ENCODE measurements at places on chromosomes 4 and X.

DNA sequence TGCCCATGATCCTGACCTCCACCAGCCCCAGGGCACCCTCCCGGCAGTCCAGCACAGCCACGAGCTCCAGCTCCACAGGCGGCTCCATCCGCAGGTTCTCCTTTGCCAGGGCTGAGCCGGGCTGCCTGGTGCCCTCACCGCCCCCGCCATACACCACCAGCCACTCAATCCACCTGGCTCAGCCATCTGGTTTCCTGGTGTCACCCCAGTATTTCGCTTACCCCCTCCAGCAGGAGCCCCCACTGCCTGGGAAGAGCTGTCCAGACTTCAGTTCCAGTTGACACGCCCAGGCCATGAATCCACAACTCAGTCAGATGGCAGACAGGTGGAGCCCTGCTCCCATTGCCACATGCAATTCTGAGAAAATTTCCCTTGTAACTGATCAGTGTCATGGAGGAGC, 3.9 kb downstream of the SHISA3 start:
- DNase-seq, result no peak

DNA sequence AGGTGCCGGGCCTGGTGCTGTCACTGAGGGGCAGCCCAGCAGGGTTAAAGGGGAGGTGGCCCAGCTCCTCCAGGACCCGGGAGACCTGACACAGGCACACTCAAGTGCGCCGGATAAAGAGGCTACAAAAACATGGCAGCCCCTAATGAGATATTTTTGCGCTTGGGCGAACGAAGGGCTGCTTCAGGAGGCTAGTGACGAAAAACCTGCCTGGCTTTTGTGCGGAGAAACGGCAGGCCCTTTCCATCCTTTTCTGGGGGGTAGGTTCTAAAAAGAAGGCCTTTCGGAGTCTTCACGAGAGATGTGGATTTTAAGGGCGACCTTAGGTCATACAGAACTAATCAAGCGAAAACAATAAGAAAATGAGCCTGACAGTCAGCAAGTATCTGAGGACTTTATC, 35.5 kb downstream of the HELT start:
- no peak for DNase-seq

DNA sequence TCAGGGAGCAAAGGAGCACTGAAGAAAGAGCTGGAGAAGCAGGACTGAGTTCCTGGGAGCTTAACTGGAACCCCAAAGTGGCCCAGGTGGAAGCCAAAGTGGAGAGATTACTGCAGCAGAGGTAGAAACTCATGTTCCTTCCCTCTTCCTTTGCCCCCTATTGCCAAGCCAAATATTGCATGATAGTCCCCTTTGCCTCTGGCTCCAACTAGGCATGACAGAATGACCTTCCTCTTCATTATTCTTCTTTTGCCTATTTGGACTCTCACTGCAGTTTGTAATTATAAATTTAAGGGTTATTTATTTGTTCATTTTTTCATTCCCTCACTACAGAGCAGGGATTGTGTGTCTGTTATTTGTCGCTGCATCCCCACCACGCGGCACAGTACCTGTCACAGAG, 22.1 kb upstream of the SPANXB1 start:
- DNase-seq, result no peak

- DNase-seq, result peak; percentile 41
Observed at GRCh38 chr4:147050356-147050765, 104.7 kb upstream of the TTC29 start.

- DNase-seq, result peak; percentile 48
Observed at GRCh38 chr4:184588893-184589292, 60.4 kb downstream of the CASP3 start.

DNA sequence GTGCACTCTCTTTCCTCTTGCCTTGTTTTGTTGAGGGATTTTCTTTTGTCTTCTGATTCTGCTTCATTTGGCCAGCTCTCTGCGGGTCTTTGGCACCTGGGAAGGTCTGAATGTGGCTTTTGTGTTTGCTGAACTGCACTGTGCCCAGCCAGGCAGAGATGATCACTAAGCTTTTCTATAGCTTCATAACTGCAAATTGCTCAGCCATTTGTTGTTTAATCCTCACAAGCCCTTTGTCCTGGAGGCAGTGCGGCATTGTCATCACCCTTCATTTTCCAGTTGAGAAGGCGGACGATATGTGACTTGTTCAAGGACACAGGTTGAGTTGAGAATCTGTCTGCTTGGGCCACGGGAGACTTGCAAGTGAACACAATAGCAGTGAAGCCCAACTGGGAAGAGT, 46.0 kb upstream of the SFRP2 start:
- no peak for DNase-seq

DNA sequence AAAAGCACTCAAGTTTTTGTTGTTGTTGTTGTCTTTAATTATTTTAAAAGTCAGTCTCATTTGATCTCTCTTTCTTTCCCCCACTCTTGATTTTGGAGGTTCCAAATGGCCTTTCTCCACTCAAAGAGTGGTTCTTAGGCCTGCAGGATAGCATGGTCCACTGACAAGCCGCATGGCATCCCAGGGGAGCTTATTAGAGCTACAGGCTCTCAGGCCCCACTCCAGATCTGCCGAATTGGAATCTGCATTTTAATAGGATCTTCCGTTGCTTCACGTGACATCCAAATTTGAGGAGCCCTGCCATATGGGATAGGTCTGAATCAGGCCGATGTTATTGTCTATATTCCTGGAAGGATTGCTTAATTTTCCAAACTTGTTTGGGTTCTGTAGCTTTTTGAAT, 72.1 kb downstream of the CPE start:
- DNase-seq, result no peak

GRCh38 chrX:153620576-153620975, 21.6 kb upstream of the CCNQ start:
- no peak for DNase-seq

DNA sequence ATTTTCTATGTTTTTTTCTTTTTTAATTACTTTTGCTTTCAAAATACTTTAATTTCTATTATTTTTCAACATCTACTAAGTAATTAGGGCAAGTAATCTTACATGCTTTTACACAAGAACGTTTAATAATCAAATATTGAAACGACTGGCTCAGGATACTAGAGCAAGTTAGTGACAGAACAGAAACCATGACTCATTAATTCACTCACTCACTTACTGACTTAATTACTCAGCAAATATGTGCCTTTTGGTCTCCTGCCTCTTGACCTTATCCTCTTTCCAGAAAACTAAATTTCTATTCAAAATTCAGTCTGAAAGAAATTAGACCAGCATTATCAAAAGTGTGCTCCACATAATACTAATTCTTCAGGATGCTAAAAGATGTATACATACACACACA, 314.9 kb upstream of the TEX13C start:
- DNase-seq, result no peak

DNA sequence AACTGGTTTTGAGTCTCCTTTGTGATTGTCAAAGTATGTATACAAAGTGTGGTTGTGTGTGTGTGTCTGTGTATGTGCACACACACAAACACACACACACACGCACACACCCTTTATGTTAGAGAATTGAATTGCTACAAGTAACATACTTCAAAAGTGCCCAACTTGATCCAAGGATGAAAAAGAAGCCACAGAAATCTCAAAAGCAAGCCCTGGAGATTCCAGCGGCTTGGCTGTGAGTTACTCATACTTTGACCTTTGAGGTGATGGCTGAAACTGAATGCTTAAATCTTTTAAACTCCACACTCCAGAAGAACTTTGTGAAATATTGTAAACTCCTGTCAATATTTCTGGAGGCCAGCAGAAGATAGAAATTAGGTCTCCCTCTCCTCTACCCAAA, 168.4 kb upstream of the NRK start:
- no peak for DNase-seq

DNA sequence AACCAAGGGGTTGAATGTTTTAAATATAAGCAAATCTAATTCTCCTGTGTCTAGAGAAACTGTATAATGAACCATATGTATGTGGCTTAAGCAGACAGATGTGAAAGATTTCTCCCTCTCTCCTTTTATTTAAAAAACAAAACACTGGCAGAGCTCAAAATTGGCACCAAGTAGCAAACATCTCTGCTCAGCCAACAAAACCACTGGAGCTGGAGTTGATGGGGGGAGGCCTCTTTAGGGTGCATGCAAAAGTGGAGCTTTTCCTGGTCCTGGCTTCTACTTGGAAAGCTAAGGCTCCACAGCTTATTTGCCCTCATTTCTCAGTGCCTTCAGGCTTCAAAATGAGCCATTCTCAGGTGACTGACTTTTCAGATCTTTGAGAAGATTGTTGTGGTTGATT, 95.6 kb downstream of the REPS2 start:
- DNase-seq, result no peak

GRCh38 chr4:71614621-71615020, 169.3 kb downstream of the GC start:
- no peak for DNase-seq

GRCh38 chrX:48714573-48714972, 18.0 kb downstream of the SUV39H1 start:
- peak; percentile 2 for DNase-seq

DNA sequence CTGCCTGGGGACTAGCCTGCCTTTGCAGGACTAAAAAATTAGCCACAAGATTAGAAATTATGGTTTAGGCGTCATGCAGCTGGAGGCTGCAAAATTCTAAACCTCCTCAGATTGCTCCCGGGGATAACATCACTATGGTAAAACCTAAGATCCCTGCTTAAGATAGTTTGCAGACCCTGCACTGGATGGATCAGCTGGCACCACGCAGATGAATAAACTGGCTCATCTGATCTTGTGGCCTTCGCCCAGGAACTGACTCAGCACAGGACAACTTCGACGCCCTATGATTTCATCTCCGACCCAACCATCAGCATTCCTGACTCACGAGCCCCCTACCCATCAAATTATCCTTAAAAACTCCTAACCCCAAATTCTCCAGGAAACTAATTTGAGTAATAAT, 482.4 kb downstream of the SPRY1 start:
- no peak for DNase-seq

DNA sequence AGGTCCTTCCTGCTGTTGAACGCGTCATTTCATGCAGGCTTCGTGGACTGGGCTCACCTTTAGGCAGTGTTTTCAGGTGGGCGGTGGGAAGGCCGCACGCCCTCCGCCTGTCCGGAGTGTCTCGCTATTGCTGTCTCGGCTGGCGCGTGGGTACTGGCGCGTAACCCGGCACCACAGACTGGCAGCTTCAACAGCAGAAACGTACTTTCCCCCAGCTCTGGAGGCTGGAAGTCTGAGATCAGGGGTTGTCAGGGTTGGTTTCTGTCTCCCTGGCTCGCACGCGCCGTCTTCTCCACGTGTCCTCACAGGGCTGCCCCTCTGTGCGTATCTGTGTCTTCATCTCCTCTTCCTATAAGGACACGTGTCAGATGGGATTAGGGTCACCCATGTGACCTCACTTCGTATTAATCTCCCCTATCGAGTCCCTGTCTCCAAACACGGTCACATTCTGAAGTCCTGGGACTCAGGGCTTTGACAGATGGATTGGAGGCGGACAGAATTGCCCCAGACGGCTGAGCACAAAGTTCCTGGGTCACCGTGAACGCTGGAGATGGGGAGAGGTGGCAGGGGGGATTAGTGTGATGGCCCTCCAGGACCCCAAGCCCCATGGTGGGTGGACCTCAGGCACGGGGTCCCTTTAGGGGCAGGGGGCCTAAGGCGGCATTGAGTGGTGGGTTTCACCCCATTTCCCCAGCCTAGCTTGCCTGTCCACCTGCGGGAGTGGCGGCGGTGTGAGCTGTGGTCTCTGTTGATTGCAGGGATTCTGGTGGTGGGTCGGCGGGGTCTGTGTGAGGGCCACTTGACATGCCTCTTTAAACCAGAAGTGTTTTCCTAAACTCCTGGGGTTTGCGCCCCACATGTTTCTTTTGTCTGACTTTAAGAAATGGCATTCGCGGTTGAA, 83.4 kb upstream of the LRPAP1 start:
- DNase-seq, result no peak

DNA sequence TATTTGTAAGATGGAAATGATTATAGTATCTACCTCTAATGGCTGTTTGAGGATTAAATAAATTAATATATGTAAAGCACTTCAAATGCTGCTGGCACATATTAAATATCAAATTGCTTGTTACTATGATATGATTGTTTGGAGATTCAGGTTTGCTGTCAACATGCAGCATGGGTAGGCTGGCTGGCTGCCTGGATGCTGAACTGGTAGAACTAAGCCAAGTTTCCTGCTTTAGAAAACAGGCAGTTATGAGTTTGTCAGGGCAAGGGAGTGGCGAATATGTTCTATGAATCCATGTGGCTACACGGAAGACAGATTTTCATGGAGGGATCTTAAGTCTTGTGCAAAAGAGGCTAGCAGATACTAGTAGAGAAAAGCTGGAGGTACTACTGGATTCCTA, 239.6 kb downstream of the GBA3 start:
- no peak for DNase-seq

- DNase-seq, result no peak
Observed at GRCh38 chr4:128832243-128832625, 22.7 kb downstream of the JADE1 start.

GRCh38 chr4:99845708-99846469, 29.3 kb downstream of the DAPP1 start:
- no peak for DNase-seq

DNA sequence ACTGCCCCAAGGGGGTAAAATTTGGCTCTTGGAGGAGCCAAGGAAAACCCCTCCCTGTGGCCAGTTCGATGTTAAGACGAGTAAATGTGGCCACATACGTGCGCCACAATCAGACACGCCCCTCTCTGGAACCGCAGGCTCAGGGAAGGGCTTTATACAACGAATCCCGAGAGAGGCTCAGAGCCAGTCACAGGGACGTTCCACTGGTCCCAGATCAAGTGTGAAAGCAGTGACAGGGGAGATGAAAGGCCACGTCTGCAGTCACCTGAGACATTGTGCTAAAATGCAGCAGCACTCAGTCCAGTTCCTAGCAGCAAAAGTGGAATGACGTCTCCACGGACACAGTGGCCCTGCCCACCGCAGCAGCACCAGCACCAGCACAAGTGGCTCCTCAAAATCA, 68.0 kb downstream of the ACOX3 start:
- no peak for DNase-seq

DNA sequence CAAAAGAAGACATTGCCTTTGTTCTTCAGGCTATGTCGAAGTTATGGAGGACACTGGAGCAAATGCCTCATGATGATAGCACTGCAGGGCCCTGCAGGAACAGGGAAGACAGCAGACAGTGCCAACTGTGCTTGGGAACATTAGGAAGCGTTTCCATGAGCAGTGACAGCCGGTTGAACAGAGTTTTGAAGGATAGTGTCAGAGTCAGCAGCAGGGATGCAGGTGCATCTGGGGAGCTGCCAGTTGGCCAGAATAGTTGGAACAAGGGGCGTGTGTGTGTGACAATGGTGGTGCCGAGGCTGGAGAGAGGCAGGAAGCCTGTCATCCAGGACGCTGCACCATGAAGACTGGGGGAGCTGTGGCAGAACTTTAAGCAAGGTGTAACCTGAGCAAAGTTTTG, 88.6 kb downstream of the SHROOM3 start:
- DNase-seq, result no peak

GRCh38 chrX:44874420-44875184, 1.6 kb downstream of the KDM6A start:
- peak; percentile 23 for DNase-seq

Data from fibroblast of skin of back (primary cell).